ENCODE measurements at places on chromosomes 2 and 18.

DNA sequence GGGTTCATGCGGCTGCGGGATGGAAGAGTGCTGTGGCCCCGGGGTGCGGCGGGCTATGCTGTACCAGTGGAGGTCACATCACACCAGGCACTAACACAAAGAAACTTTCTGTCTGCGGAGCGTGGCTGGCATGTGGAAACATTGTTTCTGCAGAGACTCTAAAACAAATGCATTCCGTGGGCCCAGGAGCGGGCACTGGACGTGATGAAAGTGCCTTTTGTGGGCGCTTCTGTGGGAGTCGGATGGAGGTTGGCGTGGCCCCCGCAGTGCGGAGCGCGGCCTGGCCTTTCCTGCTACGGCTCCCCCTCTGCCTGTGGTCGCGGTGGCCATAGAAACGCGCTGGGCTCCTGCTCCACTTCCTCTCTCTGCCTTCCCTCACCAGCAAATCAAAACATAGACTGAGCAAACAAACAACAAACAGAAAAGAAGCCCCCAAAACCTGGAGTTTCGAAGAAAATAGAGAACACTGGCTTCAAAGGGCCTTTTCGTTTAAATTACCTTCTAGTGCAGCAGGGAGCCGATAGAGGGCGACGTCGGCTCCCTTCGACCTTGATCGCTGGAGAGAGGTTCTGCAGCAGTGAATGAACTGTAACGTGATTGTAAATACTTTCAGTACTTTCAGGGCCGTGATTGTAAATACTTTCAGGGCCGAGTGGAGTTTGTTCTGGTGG, 51.4 kb downstream of the KIF5C start:
- DNase-seq = peak; percentile 48

- DNase-seq = no peak
Observed at GRCh38 chr18:5895876-5896740, 786 bp upstream of the TMEM200C start.

DNA sequence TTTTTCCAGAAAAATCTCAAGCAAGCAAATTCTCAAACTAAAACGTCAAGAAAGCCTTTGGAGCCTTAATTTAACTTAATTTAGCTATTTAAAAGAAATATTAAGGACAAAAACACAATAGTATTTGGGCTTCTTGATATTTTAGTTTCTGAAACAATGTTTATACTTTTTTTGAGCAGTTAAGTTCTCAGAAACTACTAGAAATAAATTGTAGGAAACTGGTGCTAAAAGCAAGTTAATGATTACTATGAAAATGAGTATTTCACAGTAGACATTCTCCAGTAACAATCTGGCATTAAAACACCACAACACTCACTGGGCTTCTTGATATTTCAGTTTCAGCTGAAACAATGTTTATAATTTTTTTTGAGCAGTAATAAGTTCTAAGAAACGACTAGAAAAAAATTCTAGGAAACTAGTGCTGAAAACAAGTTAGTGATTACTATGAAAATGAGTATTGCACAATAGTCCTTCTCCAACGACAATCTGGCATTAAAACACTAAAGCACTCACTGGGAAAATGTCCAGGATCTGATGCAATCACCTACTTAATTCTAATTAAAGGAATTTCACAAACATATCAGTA, 45.1 kb downstream of the TRAK2 start:
- no peak for DNase-seq

GRCh38 chr2:47360927-47361326, 42.0 kb upstream of the MSH2 start:
- DNase-seq = no peak

DNA sequence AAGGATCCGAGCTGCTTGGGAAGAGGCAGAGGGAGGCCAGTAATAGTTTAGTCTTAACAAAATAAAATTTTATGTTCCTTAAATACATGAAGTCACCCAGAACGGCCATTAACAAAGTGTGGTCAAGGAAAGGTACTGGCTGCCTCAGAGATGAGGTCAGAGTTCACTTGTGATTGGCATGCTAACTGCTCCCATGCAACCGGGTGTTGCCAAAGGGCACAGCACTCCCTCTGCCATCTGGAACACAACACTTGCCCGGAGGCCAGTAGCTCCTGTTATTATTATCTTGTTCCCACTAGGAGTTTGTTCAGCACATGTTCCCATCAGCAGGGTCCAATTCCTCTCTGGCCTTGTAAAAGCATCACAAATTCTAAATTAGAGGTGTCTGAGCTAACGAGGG, 207.0 kb downstream of the CYP26B1 start:
- no peak for DNase-seq

DNA sequence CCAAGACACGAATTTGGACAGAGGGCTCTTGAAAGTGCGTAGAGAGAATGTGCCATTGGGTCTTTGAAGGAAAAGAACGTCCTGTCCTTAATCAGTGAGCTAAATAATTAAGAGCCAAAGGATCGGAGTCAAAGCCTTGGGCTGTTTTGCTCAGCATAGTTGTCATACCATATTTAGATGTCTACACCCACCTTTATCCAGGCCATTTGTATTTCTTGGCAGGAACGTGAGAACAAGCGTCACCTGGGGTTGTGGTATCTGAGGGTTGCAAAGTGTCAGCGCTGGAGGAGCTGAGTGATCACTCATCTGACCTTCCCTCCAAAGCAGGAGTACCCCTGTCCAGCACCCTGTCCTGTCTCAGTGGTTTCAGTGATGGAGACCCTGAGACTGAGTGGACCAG, 4.5 kb downstream of the LPIN1 start:
- DNase-seq = peak; percentile 40

DNA sequence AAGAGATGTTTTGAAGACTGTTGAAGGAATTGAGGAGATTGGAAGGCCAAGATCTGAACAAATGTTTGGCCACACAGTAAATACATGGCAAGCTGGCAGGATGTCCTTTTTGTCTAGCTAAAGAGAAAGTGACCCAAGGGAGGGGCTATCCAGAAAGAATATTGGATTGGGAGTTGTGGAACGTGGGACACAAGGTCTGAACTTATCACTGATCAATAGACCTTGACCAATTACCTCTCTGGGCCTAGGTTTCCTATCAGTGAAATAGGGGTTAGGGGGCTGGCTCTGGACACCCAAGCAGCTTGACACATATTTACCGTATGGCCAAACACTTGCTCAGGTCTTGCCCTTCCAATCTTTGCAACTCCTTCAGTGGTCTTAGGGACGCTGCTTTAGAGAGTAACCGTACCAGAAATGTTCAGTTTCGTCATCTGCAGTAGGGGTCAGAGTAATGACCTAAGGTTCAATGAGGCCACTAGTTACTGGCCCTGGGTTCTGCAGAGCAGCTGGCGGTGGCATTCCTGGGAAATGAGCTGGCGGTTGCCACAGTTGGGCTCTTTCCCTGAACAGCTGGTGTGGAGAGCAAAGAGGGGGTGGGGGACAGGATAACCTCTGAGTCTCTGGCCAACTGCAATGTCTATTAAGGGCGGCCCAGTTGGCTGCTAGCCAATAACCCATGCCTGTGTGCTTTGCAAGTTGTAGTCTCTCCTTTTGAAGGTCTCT, 70.1 kb upstream of the STPG4 start:
- no peak for DNase-seq

- DNase-seq = no peak
Observed at GRCh38 chr2:10584242-10584753, 105.5 kb downstream of the NOL10 start.

GRCh38 chr2:26068602-26069298, 34.9 kb downstream of the RAB10 start:
- DNase-seq = peak; percentile 47

- DNase-seq = no peak
Observed at GRCh38 chr18:13406736-13407135, 188.2 kb downstream of the LDLRAD4 start.

GRCh38 chr2:109638795-109639194, 24.6 kb downstream of the SOWAHC start:
- DNase-seq = no peak

DNA sequence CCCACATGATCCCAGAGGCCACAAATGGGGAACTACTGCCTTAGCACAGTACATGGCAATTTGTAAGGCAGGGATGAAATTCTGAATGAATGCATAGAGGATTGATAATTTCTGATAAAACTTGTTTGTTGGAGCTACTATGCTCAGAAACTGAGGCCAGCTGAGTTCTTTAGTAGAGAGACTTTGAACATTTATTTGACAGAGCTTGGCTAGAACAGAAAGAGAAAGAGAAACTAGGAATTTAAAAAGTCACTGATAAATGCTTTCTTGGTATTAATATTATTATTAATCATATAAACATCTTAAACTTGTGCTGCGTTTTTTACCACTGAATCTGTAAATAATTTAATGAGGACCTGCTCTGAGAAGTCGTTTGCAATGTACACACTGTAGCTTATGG, 923.7 kb upstream of the CNTNAP5 start:
- DNase-seq = no peak

- peak; percentile 91 for DNase-seq
Observed at GRCh38 chr2:177212891-177213856, 580 bp downstream of the HNRNPA3 start.

DNA sequence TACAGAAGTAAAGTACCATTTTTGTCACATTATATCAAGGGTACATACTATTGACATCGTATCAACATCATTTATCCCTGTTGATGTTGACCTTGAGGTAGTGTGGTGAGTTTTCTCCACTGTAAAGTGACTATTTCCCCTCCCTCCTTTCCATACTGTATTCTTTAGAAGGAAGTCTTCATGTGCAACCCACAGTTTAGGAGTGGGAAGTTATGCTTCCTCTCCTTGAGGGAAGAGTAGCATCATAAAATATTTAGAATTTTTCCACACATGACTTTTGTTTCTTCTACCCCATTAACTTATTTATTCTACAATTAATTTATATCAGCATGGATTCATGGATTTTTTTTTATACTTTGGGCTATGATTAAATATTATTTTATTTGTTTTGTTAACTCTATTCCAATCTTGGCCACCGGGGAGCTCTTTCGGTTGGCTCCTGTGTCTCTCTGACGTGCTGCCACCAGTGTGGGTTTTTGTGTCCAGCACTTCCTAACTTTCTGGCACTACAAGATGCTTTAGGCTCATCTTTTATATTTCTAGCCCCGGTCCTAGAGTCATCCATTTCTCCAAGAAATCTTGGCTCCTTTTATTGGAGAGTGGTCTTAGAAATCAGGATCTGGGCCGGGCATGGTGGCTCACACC, 19.0 kb downstream of the AQP12B start:
- no peak for DNase-seq

DNA sequence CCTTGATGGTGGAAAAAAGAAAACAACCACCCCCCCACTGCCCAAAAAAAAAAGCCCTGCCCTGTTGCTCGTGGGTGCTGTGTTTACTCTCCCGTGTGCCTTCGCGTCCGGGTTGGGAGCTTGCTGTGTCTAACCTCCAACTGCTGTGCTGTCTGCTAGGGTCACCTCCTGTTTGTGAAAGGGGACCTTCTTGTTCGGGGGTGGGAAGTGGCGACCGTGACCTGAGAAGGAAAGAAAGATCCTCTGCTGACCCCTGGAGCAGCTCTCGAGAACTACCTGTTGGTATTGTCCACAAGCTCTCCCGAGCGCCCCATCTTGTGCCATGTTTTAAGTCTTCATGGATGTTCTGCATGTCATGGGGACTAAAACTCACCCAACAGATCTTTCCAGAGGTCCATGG, 28.0 kb downstream of the MAL start:
- DNase-seq = no peak

DNA sequence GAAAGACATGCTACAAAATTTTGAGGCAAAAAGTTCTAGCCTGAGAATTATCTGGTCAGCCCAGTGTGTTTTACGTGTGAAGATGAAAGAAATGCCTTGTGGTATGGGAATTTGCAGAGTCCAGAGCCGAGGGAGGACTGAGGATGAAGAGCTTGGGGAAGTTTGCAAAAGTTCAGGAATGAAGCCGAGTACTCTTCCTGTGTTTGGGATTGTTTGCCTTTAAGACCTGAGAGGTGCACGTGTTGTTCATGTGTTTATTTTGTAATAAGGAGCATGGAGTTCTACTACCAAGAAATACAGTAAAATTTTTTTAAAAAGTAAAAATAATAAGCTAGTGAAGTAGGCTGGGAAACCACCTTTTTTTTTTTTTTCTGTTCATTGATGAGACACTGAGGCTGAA, 14.8 kb downstream of the SETBP1 start:
- no peak for DNase-seq

GRCh38 chr18:46946656-46947282, 29.4 kb downstream of the KATNAL2 start:
- DNase-seq = peak; percentile 59

DNA sequence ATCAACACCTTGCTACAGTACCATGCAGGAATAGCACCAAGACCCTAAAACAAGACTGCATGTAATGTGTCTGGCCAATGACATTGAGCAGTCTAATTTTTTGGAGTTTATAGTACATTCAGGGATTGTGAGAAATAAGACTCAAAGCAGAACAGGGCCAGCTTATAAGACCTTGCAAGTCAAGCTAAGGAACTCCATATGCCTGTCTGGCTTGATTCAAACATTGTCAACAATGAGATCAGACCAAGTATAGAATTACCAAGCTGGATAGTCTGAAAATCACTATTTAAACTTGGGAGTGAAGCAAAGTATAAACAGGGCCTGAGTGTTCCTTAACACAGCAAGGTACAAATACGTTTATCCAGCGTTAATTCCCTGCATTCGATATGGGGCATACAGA, 370.9 kb downstream of the CNTNAP5 start:
- DNase-seq = no peak

- no peak for DNase-seq
Observed at GRCh38 chr2:191150230-191150599, 579 bp downstream of the STAT4 start.

DNA sequence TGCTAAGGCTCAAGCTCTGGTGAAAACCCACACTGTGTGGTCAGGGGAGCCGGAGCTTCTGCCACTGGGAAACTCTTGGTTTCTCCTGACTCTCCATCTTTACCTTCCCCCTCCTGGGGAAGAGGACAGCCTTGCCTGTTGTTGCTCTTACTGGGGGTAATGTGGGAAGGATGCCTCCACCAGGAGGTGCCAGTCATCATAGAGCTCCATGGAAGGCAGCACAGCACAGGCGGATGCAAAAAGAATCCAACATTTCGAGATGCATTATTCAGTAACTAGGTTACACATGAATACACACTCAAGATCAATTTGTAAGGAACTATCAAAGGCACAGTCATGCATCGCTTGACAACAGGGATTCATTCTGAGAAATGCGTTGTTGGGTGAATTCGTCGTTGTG, 322.6 kb downstream of the AFF3 start:
- DNase-seq = no peak

DNA sequence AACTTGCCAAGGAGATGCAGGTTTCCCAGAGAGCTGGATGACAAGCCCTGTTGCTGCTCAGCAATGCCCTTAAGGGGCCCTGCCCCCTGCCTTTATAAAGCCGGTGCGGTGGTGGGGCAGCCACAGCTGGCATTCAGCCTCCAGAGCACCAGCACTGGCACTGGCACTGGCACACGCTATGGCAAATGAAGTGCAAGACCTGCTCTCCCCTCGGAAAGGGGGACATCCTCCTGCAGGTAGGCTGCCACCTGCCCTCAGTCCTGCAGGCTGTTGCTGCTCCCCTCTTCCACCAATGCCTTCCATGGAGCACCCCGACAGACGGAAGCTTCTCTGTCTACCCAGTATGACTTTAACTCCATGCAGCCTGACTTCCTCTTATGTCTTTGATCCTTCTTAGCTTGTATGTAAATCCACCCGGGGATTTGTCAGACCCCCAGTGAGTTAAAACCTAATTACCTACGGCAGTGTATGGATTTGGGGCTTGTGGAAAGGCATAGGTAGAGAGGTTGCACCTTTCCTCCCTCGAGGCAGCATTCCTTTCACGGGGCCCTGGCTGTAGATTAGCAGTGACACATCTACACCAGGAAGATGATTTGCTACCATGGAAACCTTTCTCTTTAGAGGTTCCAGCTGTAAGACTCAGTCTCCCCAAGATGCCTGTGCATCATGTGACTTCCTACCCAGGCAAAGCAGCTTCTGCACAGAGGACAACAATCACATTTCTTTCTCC, at the start of gene DAPL1:
TSS of gene DAPL1 (plus strand) at position 123 of the 730 bp plus-strand sequence. CDS start at position 179, 56 bp downstream.
- no peak for DNase-seq

GRCh38 chr2:35960596-35960995, 395.0 kb upstream of the CRIM1 start:
- no peak for DNase-seq
